ENCODE measurements at places on chromosomes 6 and 20.

GRCh38 chr20:43140726-43141125, 49.0 kb downstream of the PTPRT start:
- no peak for DNase-seq

- DNase-seq: no peak
Observed at GRCh38 chr6:27547157-27548075, 74.5 kb upstream of the ZNF184 start.

DNA sequence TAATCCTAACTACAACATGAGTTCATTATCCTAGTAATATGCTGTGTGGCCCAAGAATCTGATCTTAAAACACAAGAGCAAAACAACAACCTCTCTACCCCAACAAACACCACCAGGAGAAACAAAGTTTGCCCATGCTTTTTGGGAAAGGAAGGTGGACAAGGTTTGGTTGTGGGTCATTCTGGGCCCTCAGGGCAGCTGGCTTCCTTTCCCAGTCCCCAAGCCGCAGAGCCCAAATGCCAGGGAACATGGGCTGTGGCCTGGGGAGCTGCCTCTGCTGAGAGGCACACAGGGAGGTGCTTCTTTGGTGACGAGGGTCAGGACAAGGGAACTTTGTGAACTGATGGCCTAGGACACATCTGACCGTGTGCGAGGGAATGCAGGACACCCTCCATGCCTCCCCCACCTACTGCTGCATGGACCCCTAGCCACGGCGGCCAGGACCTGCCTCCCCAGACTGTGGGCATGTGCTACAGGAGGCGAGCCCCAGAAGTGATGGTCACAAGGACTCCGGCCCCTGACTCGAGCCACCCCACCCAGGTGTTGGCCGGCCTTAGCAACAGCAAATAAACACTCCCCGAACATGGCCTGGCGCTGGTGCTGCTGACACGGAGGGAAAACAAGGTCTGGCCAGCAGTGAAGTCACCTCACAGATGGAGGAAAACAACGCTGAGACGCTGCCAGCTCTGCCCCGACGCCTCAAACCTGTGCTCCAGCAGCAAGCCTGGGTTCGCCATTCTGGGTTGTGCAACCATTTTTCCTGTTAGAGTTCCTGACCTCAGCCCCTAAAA, 55.6 kb downstream of the RRBP1 start:
- DNase-seq: no peak

GRCh38 chr20:41009946-41010345, 18.7 kb upstream of the TOP1 start:
- no peak for DNase-seq

GRCh38 chr6:54076159-54076789, 35.0 kb upstream of the MLIP start:
- DNase-seq: no peak

DNA sequence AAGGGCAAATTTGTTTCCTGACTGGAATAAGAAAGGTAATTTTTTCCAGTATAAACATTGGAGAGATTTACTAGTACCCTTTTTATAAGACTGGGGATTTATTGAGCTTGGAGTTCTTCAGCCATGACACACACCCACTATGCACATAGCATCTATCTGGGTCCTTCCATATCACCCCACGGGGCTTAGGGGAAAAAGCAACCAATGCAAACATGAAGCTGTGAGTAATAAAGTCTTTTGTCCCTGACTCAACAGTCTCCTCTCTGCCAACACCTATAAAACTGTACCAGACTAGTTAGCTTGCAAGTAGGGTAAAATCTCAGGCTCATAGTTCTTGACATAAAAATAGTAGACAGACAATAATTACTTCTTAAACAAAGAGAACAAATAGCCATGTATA, 23.4 kb downstream of the COL21A1 start:
- peak; percentile 88 for DNase-seq

DNA sequence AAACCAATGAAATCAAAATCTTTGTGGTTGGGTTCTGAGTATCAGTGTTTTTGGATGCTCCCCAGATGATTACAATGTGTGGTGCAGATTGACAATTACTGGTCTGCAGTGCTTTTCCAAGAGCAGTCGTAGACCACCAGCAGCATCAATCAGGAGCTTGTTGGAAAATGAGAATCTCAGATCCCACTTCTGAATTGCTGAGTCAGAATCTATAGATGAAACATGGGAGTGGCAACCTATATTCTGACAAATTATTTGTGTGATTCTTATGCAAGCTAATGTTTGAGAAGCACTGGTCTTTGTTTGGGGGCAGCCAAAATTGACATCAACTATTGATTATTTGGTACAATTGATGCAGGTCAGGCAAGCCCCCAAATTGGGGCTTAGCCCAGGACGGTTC, 539.9 kb upstream of the BTBD3 start:
- no peak for DNase-seq

- DNase-seq: no peak
Observed at GRCh38 chr6:11434565-11435326, 102.8 kb upstream of the TMEM170B start.

GRCh38 chr6:154950979-154951344, 44.2 kb upstream of the TIAM2 start:
- DNase-seq: no peak

- DNase-seq: no peak
Observed at GRCh38 chr20:1754749-1755148, 97.2 kb upstream of the SIRPG start.

DNA sequence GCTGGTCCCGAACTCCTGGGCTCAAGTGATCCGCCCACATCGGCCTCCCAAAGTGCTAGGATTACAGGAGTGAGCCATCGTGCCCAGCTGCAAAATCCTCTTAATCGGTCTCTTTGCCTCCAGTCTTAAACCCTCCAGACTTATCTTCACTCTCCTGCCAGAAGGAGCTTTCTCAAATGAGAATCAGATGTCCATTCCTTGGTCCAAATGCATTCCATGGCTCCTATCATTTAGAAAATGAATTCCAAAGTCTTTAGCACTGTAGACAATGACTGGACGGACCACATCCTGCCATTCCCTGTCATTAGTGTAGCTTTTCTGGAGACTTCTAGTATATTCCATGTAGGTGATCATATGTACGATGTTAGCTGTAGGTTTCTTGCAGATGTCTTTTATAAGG, 141.9 kb downstream of the ID4 start:
- no peak for DNase-seq

DNA sequence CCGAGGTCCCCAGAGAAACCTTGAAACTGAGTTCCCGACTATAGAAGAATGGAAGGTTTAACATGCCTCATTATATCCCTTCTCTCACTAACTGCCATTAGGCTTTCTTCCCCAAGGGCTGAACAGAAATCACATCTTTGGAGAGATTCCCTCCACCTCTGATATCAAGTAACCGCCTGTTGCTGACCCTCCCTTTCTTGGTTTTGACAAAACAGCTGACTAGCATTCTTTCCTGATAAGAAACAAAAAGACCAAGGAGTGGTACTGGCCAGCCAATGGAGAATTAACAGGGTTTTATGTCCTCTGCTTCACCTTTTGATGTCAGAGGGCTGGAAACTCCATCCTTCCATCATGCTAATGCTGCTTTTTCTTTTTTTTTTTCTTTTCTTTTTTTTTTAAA, 176.6 kb upstream of the ADGRB3 start:
- DNase-seq: no peak

DNA sequence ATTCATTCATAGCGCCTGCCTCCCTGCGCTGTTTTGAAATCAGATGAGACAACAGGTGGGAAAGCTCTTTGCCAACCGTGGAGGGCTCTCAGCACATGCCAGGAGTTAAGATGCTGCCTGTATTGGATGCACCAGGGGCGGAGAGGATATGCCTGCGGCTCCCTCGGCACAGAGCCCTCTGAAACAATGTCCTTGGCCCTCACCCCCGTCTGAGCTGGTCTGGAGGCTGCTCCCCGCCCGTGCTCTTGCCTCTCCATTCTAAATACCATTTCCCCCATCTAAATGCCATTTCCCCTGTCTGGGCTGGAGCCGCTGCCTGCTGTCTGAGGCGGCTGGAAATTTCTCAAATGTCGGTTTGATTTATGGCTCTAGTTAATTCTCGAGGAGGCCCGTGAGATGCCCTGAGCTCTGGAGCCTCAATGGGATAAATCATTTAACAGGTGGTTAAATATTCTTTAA, 50.8 kb upstream of the MLN start:
- no peak for DNase-seq

DNA sequence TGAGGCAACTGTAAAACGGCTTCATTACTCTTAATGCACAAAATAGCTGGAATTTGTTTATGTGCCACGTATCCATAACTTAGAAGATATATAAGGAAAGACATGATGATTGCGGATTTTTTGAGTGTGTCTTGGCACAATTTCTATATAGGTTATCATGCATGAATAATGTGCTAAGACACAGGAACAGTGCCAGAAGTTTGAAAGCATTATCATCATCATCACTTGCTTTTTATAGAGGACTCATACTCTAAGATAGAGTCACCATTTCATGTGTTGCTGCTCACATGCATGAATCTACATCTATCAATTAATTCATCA, 113.4 kb downstream of the ELOVL4 start:
- DNase-seq: no peak

DNA sequence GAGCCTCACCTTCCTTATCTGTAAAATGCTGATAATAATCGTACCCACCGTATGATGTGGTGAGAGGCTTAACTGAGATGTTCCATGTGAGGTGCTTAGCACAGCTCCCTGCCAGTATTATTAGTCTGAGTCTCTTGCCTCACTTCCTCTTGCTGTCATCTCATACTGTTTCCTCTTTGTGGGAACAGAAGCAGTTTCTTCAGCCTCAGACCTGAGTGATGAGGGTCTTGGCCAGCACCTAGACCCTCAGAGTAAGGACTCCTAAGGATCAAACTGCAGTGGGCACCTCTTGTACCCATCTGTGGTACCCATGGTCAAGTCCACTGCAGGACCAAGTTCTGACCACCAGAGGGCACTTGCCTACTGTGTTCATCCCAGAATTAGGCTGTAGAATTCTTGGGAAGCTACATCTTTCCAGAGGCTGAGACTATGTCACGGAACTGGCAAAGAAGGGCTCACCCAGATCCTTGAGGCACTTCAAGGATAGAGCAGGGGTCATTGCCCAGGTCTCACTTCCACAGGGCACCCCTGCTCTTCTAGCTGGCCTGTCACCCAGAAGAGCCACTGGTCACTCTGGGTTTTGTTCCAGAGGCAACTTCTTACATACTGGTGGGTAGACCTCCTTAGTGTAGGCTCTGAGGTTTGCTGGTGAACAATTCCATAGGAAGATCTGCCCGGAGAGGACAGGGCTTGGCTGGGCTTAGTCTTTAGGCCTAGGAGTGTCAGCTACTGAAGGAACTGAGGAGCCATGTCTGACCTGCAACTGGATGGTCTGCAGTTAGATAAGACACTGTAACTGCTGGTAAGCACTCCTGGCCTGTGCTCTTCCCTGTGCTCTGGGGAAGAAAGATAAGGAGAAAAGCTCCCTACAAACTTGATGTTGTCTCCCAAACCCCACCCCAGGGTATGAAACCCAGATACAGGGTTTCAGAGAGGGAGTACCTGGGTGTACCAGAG, 20.6 kb upstream of the SGK2 start:
- peak; percentile 60 for DNase-seq

GRCh38 chr20:8795404-8795803, 273.5 kb upstream of the PLCB4 start:
- no peak for DNase-seq

DNA sequence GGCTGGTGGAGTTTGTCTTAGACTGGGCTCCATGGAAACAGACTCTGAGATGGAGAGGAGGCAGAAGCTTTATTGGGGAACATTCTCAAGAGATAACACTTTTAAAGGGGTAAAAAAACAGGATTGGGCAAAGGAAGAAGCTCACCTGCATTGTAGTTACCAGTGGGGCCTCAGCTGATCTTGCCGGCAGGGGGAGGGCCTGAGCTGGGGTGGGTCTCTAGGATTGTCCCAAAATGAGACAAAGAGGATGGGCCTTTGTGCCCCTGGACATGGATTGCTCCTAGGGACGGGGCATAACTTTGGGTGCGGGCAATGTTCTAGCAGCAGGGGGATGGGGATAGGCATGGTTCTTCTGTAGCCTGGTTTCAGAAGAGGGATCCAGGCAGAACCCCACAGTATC, 12.5 kb downstream of the SGK2 start:
- no peak for DNase-seq

DNA sequence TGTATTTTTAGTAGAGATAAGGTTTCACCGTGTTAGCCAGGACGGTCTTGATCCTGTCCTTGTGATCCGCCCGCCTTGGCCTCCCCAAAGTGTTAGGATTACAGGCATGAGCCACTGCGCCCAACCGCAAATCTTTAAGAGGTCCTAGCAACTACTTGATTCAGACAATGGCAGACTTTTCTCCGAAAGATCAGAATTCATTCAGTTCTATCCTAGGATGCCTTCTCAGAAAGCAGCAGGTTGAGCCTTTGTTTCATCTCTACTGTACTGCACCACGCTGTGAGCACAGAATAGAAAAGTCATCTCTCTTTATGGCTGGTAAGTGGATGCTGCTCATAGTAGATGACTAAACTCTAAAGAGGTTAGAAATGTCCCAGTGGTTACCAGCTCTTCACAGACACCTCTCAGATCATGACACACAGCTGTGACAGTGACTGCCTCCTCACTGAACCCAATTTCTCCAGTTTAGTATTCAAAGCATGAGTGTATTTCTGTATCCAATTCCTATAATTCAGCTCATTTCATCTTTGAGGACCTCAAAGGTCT, 6.0 kb upstream of the HSF2 start:
- no peak for DNase-seq

- no peak for DNase-seq
Observed at GRCh38 chr6:149854532-149854931, 9.6 kb downstream of the LRP11 start.

DNA sequence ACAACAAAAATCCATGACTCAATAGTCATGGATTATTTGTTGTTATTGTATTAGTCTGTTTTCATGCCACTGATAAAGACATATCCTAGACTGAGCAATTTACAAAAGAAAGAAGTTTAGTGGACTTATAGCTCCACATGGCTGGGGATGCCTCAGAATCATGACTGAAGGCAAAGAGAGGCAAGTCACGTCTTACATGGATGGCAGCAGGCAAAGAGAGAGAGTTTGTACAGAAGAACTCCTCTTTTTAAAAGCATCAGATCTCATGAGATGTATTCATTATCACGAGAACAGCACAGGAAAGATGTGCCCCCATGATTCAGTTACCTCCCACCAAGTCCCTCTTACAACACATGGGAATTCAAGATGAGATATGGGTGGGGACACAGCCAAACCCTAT, 144.3 kb upstream of the PLCB4 start:
- DNase-seq: no peak

DNA sequence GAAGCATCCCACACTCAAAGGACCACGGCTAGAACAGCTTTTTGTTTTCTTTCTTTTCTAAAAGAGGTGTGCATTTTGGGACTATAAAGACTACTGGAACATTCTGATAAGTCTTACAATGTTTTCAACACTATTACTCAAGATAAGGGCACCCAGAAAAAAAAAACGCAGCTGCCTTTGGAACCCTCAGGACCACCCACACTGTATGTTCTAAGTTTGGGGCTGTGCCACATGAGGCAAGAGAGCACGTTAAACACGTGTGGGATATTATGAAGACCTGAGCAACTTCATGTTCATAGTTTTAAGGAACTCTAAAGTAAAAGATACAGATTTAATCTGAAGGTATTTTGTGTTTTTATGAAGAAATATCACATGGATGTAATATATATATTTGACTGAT, 204.6 kb downstream of the FOXC1 start:
- DNase-seq: no peak

- no peak for DNase-seq
Observed at GRCh38 chr20:45872626-45873025, 8.4 kb upstream of the ZSWIM1 start.

Data from Panc1 (cell line).